ENCODE measurements at places on chromosomes 16 and 17.

- no peaks in the 10 kb centered on the region for H3K4me1 ChIP-seq
- H3K27ac ChIP-seq: no peak overlapping the region
- H3K36me3 ChIP-seq: no peaks in the 10 kb centered on the region
- no peak overlapping the region for H3K4me3 ChIP-seq
- no peaks in the 10 kb centered on the region for H3K27me3 ChIP-seq
These were observed 10.0 kb downstream of the CACNA1H start for GRCh38 chr16:1162701-1163566.

GRCh38 chr16:87483481-87483880 is 9.3 kb downstream of the ZCCHC14 start:
- H3K36me3 ChIP-seq: peaks cover 9% of the 10 kb centered on the region
- H3K27me3 ChIP-seq: peaks cover 8% of the 10 kb centered on the region
- H3K27ac ChIP-seq: no peak overlapping the region
- H3K4me1 ChIP-seq: peaks cover 32% of the 10 kb centered on the region

DNA sequence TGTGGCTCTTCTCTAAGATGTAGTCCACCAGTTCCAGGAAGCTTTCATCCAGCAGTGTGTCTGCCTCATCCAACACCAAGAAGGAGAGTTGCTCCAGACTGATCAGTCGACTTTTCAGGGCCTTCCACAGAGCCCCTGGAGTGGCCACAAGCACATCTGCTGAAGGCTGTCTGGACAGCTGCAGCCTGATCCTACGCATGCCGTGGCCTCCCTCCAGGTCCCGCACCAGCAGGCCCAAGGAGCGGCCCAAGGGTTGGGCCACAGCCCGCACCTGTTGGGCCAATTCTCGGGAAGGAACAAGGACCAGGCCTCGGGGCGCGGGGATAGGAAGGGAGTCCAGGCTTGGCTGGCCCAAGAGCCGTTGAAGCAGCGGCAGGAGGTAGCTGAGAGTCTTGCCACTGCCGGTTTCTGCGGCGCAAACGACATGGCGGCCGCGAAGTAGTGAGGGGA is 729 bp downstream of the DDX28 start:
- peak overlapping the region; percentile 100 for H3K4me3 ChIP-seq
- no peaks in the 10 kb centered on the region for H3K27me3 ChIP-seq
- no peak for DNase-seq
- H3K36me3 ChIP-seq: peaks cover 26% of the 10 kb centered on the region

DNA sequence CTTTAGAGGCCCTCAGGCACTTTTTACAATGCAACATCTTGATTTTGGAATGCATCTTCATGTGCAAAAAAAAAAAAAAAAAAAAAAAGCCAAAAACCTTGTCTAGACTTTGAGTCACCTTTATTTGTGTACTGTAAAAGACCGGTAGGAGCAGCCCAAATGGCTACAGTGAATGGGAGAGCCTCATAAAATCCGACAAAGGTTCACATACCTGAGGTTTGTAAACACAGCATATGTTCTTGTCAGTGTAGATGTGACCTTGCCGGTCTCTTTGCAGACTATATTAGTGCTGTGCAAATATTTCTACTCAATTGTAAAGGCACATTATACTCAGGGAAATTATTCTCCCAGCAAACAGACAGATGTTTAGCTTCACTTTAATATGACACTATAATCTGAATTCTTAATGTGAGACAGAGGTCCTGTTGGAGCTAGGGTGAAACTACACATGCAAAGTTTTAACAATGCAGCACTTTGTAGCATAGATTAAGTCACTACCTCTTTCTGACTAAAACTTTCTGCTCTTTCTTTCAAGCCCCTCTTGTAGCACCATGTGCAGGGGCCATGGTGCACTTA is 211.3 kb downstream of the CA10 start:
- H3K4me1 ChIP-seq: no peaks in the 10 kb centered on the region
- DNase-seq: no peak
- H3K27me3 ChIP-seq: no peaks in the 10 kb centered on the region
- H3K36me3 ChIP-seq: no peaks in the 10 kb centered on the region
- no peak overlapping the region for H3K27ac ChIP-seq

GRCh38 chr17:72656130-72656763 is 436.2 kb downstream of the SLC39A11 start:
- no peak overlapping the region for H3K27ac ChIP-seq
- H3K36me3 ChIP-seq: no peaks in the 10 kb centered on the region
- no peaks in the 10 kb centered on the region for H3K27me3 ChIP-seq
- DNase-seq: no peak
- no peak overlapping the region for H3K4me3 ChIP-seq

- no peak overlapping the region for H3K27ac ChIP-seq
- no peak for DNase-seq
- peaks cover 23% of the 10 kb centered on the region for H3K27me3 ChIP-seq
- H3K4me3 ChIP-seq: no peak overlapping the region
- H3K36me3 ChIP-seq: peaks cover 3% of the 10 kb centered on the region
- peaks cover 15% of the 10 kb centered on the region for H3K4me1 ChIP-seq
These were observed 342.2 kb upstream of the TNRC6C start for GRCh38 chr17:77616254-77616731.

DNA sequence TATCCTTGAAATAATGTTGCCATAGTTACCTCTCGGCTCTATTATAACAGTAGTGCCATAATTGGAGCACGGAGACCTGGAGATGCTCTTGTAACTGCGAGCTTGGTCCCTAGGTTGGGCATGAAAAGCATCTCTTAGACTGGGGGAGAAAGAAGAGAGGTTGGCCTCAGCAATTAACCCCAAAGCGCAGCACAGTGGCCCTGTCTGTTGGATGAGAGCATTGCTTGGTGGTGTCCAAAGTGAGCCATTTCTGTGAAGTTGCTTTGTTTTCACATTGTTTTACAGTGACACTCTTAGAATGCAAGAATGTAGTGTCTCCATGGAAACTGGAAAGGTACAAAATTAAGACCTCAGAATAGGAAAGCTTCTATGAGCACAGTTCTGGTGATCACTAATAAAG is 660.7 kb upstream of the EEF2KMT start:
- no peaks in the 10 kb centered on the region for H3K4me1 ChIP-seq
- H3K4me3 ChIP-seq: no peak overlapping the region
- H3K36me3 ChIP-seq: no peaks in the 10 kb centered on the region
- H3K27me3 ChIP-seq: no peaks in the 10 kb centered on the region

- no peak overlapping the region for H3K27ac ChIP-seq
- DNase-seq: no peak
- H3K4me3 ChIP-seq: no peak overlapping the region
- H3K36me3 ChIP-seq: no peaks in the 10 kb centered on the region
- H3K27me3 ChIP-seq: peaks cover 21% of the 10 kb centered on the region
These were observed 27.9 kb upstream of the ADORA2B start for GRCh38 chr17:15917021-15917437.
